AG09309 (cell line): ENCODE measurements at places on chromosomes 1 and 21.

GRCh38 chr21:42617486-42617885 lies 35.9 kb upstream of the PDE9A start:
- no peak for DNase-seq

DNA sequence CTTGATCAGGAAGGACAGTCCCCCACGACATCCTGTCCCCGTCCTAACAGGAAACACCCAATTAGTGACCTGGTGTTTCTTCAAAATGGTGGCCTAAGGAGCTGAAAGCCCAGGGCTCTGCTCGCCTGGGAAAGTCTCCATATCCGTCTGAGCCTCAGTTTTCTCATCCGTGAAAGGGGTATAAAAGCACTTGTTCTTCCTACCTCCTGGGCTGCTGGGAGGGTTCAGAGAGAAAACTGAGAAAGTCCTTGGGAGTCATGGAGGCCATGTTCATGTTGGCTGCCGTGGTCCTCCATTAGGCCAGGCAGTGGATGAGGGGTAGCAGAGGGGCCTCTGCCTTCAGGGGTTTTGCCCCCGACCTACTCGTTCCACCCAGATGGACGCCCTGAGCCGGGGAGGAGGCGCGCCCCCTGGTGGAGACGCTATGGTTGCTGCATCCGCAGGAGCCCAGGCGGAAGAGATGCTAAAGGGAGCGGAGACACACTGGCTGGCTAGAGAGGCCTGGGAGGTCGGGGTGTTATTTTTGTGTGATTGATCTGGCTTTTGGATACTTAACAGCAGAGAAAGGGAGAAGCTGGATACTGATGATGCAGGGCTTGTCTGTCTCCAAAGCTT lies 113.5 kb downstream of the PRDM2 start:
- no peak for DNase-seq

DNA sequence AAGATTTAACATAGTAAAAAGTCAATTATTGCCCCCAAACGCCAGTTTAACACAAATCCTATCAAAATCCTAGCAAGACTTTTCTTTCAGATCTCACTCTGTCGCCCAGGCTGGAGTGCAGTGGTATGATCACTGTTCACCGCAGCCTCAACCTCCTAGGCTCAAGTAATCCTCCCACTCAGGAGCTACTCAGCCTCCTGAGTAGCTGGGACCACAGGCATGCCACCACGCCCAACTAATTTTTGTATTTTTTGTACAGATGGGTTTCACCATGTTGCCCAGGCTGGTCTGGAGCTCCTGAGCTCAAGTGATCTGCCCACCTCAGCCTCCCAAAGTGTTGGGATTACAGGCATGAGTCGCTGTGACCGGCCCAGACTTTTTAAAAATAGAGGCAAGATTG lies 4.8 kb downstream of the SNIP1 start:
- DNase-seq: no peak

GRCh38 chr1:190328871-190329270 lies 148.8 kb downstream of the BRINP3 start:
- DNase-seq: no peak

GRCh38 chr1:22830757-22831340 lies 120.2 kb downstream of the EPHB2 start:
- no peak for DNase-seq

DNA sequence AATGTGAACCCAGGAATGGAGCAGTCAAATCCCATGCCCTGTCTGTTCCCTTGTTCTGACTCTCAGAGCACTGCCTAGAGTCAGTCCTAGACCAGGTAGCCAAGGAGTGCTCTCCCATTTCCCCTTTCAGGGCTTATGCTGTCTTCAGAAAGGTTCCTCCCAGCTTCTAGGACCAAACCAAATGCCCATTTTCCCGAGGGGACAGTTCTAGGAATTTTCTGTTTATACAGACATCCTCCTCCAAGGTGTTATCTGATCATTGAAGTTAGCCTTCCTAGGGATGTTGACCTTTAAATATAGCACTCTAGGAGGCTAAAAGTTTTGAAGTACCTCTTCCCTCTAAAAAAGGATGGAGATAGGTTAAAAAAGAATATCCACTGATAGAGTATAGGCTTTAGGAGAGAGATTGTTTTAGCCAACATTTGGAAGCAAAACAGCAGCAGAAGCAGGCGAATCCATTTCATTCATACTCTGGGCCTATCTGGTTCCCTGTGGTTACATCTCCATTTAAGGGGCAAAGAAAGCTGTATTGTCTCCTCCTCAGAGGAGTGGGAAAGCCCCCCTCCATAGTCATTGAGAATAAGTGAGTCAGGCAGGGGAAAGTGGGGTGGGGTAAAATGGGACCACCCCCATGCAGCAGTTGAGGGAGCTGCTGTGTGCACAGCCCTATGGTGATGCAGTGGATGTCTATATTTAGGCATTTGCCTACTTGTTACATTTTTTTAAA lies 126.5 kb downstream of the SPATA46 start:
- DNase-seq: no peak

- DNase-seq: peak; percentile 84
Measured at GRCh38 chr1:63746129-63746864, 27.5 kb upstream of the ROR1 start.

DNA sequence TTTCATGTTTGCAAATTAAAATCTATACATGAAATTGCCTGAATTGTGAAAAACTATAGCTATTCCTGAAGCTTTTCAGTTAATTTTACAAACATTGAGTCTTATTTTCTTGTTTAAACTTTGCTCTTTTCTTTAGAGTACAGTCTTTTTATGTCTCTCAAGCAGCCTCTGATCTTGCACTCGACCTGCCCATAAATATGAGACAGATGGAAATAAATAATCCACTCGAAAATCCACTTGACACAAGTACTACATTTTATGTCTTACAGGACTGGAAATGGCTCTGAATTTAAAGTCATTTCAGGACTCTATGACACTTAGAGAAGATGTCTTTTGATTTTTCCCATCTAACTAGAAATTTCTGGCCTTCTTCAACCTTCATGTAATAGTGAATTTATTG lies 283.8 kb downstream of the USP25 start:
- no peak for DNase-seq

- no peak for DNase-seq
Measured at GRCh38 chr1:3170561-3171453, 101.8 kb downstream of the PRDM16 start.

DNA sequence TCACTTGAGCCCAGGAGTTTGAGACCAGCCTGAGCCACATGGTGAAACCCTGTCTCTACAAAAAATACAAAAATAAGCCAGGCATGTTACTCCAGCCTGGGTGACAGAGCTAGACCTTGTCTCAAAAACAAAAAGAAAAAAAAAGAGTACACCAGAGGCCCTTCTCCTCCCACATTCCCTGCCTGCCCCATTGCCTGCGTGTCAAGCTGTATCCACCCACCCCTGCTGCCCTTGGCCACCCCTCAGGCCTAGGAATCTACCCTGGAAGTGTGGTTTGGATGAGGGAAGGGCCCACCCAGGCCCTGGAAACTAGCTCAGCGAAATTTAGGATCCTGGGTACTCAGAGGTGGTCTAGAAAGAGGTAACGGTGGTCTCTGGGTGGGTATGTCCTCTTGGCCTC lies 25.7 kb upstream of the WASF2 start:
- DNase-seq: no peak

- DNase-seq: no peak
Measured at GRCh38 chr1:43463479-43463878, 9.7 kb upstream of the HYI start.

DNA sequence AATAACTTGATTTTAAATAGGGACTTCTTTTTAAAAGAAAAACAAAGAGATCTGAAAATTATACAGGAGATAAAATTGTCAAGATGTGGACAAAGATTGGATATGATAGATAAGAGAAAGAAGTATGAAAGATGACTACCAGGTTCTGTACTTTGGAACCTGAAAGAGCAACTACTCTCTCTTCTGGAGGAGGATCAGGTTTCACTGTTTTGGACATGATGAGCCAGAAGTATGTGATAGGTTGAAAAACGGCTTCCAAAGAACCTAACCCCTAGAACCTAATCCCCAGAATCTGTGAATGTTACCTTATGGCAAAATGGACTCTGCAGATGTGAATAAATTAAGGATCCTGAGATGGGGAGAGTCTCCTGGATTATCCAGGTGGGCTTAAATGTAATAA lies 26.2 kb downstream of the RSBN1 start:
- DNase-seq: no peak
